ENCODE measurements at places on chromosomes 7 and 10.
A peak's percentile ranks its signal among the peaks of the same experiment; 100 is the strongest.

DNA sequence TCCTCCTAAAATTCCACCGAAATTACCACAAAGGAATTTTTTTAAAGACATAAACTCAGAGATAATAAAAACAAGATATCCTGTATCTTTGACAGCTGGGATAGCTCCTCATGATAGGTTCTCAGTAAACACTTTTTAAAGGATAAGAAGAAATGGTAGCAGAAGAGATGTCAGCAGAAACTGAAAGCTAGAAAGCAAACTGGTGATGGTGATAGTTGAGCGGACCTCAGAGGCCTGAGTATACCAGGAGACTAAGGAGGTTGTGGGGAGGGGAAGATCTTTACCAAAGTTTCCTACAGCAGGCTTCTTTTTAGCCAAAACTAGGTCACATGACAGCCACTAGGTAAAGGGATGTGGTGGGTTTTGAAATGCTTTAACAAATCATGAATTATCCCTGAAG is 22.5 kb downstream of the PCGF5 start:
- no peak for DNase-seq

DNA sequence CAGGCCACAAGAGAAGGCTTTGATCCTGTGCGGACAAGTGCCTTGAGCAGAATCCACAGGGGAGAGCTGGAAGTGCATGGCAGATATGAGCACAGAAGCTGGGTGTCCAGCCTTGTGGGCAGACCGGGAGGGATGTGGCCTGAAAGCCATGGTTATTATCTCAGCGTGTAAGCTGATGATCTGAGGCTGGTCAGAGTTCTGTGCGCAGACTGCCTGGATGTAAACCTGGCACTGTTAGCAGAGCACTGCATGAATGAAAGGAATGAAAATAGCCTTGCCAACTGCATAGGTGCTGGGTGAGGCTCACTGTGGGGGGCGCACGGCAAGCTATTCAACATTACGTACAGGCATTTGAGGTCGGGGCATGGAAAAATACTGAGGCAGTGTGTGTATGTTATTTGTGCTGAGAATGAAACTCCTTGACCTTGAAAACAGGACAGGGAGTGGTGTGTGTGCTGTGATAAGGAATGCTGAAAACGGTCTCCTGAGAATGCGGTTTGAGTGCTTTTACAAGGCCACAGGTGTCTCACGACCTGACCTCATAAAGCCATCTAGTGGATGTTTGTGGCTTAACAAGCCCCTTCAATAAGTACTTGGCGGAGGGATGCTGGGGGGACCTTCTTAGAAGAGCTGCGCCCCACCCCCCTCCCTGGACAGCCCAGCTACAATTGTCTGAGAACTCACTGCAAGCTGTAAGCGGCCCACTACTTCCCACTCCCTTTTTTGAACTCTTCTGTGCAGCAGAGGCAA is 18.7 kb downstream of the AKR1C1 start:
- no peak for DNase-seq

DNA sequence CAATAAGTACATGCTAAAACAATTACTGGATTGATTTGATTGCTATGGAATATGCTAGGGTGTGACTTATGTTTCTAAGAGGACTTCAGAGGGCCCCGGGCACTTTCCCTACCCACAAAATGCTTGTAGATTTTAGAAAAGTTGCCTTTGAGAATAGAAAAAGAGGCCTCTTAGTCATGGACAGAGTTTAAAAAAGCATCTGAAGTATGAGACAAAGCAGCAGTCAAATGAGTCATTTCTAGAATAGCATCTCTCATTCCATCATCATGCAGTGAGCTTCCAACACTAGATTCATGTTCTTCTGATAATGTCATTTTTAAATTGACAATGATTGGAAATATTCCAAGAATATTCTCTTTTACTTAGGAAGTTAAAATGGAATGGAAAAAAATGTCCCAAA is 675.1 kb upstream of the PCDH15 start:
- no peak for DNase-seq

DNA sequence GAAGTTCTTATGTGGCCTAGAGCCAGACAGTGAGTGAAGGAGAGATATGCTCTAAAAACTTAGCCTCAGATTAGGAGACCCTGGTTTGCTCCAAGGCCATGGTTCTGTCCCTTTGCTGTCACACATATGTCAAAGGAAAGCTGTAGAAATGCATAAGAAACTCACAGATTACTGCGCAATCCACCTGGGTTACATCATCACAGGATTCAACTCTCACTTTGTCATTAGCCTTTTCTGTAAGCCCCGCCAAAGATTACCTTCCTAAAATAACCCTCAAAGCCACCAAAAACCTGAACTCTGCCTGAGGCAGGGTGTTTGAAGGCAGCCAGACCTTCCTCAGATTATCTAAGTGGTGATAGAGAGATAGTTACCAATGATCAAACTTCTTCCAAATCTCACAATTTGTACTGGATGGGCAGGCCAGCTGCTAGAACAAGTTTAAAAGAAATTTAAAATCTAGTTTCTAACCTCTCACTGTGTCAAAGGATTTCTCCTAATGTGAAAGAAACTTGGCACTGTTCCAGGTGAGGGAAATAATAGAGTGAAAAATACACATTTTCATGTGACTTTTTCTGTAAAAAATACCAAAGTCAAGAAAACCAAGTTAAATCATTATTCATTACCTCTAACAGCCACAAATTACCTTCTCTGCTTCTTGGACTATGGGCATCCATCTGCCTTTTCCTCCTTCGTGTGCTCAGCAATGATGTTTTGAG is 567.2 kb downstream of the SUGCT start:
- no peak for DNase-seq

- no peak for DNase-seq
Measured at GRCh38 chr10:131693766-131694165, 207.0 kb upstream of the PPP2R2D start.

DNA sequence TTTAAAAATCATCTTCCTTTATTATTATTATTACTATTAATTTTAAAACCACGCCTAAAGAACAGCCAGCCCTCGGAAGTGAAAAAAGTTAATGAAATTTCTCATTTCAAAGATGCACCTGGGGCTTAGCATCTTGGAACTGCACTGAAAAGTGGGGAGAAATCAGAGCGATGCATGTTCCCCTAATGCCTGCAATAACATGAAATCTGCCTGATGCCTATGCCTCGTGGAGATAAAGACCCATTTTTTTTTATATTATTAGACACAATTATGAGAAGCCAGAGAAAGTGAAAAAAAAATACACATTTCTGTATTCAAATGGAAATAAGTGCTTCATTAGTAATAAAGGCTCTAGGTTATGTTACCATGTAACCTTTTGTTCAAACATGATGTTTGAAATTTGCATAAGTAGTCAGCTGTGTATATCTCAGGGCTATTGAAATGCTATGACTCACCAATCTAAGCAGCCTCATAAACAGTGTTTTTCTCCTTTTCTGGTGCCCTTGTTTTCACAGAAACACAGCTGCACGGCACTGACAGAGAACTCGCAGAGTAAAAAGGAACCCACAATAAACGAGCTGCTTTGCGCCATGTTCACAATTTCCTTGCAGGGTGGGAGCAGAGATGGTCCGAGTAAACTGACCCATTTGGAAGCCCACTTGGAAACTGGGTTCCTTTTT is 175.8 kb upstream of the PRKCQ start:
- no peak for DNase-seq

DNA sequence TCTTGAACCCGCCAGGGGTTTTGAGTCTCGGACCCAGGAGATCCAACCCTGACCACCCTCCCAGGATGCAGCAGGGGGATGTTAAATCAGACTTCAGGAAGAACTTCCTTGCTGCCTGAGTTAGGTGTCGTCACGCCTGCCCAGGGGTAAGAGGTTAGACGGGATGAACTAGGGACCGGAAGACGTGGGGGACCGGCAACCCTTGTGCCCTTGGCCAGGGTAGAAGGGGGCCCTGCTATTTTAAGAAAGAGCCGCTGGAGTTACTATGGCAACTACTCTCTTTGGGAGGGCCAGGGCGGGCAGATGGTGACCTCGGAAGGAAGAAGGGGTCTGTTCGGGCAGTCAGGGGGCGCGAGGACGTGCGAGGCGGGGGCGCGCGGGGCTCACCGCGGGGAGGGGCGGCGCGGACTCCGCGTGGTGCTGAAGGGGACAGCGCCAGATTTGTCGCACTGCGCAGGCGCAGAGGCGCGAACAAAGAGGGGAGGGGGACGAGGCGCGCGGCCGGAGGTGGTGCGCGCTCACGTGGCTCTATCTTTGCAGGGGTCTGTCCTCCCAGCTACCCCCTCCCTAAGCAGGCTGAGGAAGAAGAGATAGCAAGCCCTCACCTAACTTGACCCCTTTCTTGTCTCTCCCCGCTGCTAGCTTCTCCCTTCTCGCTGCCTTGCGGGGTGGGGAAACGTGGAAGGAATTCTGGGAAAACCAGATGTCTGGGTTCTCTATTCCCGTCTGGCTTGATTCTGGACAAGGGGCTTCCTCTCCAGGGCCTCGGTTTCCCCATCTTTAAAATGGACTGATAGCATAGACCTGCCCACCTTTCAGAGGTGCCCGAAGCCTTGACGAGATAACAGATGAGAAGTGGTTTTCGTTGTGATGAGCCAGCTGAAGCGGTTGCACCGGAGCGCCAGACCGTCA is 940 bp upstream of the PSD start:
- no peak for DNase-seq

GRCh38 chr7:81469869-81470723 is 299.8 kb downstream of the HGF start:
- DNase-seq: no peak

GRCh38 chr7:21191321-21192073 is 236.4 kb upstream of the SP4 start:
- DNase-seq: no peak

DNA sequence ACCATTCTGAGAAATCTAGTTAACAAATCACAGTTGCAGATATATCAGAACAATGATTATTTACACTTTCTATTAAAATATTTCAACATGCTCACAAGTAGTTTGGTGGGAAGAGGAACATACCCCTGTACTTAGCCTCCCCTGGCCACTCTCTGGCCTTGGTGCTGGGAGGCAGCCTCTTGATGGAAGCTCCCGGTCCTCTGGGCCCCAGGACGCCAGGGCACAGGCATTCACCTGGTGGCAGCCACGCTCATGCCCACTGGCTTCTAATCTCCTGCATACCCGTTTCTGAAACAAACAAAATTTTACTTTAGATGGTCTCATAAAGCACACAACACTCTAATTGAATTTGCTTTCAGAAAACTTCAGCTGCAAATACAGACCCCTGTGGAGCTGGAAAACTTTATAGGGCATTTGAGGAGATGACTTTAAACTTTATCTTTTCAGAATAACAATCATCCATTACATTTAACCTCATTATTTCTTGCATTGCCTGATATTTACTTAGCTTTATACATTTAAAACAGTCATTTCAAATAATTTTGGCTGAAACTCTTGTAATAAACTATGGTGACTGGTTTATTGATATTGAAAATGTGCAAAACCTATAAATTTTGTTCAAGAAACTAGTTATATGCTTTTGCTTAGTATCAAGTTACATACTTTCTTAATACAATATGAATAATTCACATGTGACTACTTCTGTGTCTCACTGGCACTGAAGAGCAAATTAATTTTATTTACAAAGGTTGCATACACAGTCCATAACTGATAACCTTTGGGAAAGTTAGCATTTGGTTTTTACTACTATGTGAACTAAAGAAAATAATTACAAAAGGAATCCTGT is 30.8 kb downstream of the C10orf143 start:
- no peak for DNase-seq

DNA sequence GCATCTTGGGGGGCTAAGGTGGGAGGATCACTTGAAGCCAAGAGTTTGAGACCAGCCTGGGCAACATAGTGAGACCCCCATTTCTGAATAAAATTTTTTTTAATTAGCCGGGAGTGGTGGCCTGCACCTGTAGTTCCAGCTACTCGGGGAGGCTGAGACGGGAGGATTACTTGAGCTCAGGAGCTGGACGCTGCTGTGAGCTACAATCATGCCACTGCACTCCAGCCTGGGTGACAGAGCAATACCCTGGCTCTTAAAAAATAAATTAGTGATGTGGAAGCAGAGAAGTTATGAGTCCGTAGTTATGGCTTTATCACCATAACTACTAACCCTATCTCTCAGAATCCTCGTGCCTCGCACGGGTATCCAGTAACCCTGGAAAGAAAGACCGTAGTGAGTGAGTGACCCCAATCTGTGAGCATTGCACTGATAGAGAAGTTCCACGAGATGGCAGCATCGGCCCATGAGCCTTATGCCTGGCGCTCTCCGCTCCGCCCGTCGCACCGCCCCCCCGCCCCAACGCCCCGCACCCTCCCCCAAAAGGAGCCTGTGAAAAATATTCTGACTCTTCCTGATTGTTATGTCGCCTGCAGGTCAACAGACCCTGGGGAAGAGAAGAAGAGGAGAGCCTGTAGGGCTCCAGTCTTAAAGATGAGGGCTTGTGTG is 4.9 kb upstream of the SLC29A3 start:
- peak; percentile 40 for DNase-seq

- no peak for DNase-seq
Measured at GRCh38 chr7:918441-919113, 35.9 kb downstream of the ADAP1 start.

- no peak for DNase-seq
Measured at GRCh38 chr10:129896136-129896859, 67.8 kb downstream of the EBF3 start.

GRCh38 chr7:55966851-55967250 is 2.5 kb downstream of the NIPSNAP2 start:
- DNase-seq: no peak

GRCh38 chr10:78410046-78410965 is 376.6 kb downstream of the RPS24 start:
- no peak for DNase-seq

- DNase-seq: peak; percentile 64
Measured at GRCh38 chr7:100852048-100852872, at the start of gene SLC12A9. Gene SLC12A9, plus strand, starts transcription at chr7:100852713. Its CDS starts 1,485 bp downstream, at chr7:100854198.

DNA sequence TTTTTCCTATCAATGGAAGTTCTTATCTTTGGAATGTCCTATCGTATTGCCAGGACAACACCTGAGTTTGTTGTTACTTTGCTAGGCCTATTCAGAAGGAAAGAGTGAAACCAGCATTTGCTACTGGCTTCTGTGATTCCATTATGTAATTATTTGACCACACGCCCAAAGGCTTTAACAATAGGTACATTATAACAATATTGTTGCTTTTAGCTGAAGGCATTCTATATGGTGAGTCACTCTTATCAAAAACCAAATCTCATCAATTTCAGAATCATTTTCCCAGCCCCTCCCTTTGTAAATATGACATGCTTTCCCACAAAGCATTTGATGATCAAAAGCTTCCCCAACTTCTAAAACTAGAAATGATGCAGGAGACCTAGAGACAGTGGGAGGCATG is 294.4 kb upstream of the NEBL start:
- no peak for DNase-seq

DNA sequence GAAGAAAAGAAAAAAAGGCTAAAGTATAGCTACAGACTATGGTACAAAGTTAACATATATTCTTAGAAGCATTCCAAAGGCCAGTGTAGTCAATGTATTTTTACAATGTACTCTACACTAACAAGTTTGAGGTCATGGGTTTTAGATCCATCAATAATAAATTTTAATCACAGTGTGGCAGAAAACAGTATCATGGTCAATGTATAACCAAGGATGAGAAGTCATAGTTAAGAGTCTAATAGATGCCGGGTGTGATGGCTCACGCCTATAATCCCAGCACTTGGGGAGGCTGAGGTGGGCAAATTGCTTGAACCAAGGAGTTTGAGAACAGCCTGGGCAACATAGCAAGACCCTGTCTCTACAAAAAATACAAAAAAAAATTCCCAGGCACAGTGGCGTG is 53.1 kb downstream of the SLC16A12 start:
- no peak for DNase-seq

GRCh38 chr10:124494046-124494807 is 32.6 kb downstream of the LHPP start:
- no peak for DNase-seq
